ENCODE measurements at places on chromosomes 11 and 22. TPM values are rescaled to one million over a fixed set of nuclear protein-coding genes. Genes with fewer than 3 reads are reported as not detected.

Gene P2RX6
- not detected for total RNA-seq

Gene ANO9
- total RNA-seq: 8.9 TPM

DNA sequence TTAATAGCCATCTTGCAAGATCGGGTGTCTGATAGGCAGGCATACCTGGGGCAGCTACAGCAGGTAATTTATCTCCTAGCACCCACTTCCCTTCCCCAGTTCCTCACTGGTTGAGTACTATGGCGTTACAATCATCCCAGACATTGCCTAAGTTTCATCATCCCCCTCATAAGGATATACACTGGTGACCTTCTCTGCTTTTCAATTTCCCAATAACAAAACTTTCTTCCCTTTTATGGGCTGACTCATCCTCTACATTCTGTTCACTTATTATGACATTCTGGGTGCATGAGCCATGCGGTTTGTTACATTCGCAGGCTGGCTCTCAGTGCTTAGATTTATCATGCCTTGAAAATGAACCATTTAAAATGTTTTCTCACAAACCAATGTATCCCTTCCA, 5.0 kb upstream of the MRPL11 start:
- DNase-seq: no peak

DNA sequence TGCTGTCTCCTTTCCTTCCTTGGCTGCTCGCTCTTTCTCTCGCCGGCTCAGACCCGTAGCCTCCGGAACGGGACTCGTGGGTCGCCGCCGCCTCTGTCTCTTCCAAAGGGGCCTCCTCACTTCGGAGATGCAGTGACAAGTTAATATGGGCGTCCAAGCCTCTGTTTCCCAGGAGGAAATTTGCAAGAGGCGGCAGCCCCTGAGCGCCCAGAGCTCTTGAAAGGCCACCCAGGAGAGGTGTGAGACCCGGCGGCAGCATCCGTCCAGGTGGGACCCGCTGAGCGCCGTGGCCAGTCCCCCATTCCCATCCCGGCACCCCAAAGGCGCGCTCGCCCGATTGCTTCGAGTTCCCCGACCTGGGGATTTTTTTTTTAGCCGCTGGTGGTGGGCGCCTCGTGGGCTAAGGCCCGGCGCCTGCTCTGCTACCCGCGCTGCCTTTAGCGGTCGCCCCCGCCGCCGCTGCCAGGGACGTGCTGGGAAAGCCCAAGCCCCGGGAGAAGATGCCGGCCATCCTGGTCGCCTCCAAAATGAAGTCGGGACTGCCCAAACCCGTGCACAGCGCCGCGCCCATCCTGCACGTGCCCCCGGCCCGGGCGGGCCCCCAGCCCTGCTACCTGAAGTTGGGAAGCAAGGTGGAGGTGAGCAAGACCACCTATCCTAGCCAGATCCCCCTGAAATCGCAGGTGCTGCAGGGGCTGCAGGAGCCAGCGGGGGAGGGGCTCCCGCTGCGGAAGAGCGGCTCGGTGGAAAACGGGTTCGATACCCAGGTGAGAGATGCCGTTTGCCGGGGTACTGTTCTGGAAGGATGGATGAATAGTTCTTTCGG, 772 bp downstream of the NAV2 start:
- DNase-seq: no peak
